ENCODE measurements at places on chromosomes 3 and 15.

DNA sequence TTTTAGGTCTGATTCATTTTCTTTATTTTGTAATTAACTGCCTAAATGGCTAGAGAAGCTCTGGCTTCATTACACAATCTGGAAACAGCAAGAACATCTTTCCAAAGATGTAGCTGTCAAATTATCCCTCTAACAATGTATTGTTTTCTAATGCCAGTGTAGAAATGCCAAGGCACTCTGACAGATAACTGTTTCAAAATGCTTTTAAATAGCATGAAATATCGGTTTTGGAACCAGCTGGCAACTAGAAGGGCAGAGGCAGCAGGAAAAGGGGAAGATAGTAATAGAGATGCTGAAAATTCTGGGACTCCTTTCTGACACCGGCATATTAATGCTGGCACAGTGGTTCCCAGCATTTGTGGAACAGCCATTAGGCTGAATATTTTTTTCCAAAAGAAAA, 26.1 kb downstream of the MORC1 start:
- no peak for DNase-seq

- DNase-seq = peak; percentile 90
These were observed 35.1 kb downstream of the HMG20A start for GRCh38 chr15:77455696-77456321.

DNA sequence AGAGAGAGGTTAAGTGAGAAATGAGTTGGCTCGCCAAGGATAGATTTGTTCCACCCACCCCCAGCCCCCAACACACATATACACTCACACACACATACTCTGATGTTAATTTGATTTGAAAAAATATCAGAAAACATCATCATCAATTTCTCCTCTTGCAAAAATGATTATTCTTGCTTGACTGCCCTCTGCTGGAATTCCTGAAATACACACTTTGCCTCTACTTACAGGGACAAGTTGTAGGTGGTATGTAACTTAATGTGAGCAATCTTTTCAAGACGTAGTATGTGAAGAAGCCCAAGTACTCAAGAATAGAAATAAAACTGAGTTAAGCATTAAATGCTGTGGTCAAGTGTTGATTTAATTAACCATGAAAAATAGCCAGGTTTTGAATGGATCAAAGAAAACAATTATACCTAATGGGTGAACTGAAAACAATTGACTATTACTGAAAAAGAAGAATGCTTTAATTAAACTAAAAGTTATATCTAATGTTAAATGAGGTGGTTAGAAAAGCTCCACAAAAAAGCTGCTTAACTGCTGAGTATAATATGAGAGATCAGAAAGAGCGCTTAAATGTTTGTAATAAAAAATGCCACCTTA, 46.6 kb upstream of the MDFIC2 start:
- DNase-seq = peak; percentile 16

DNA sequence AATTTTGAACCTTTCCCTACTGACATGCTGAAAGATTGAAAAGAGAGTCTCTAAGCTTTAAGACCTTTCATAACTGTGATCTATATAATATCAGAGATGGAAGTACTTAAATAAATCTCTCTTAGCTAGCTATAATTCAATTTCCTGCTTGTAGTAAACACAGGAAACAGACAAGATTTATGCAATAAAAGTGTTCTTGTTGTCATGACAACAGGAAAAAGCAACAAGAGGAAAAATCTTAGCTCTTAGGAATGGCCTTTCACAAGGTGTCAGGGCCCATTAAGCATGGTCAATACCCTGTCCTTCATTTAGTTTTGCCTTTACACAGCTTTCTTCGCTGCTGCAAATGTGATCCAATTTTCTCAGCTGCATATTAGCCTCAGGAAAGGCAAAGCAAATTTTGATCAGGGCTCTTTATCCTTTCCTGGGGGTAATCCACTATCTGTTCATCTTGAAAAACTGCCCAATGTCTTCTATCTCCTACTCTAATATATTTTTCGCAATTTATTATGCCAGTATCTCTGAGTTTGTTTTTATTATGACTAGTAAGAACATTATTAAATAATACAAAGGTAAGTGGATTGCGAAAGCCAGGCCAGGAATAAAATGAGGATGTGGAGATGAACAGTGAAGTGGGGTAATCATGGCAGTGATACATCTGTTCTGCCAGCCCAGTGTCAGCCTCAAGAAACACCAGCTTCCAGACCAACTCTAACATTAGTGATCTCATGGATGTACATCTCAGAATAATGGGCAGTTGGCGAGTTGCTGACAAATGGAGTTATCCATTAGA, 28.7 kb downstream of the SIDT1 start:
- DNase-seq = no peak

- no peak for DNase-seq
These were observed 138.9 kb downstream of the EPHA3 start for GRCh38 chr3:89246326-89246725.

DNA sequence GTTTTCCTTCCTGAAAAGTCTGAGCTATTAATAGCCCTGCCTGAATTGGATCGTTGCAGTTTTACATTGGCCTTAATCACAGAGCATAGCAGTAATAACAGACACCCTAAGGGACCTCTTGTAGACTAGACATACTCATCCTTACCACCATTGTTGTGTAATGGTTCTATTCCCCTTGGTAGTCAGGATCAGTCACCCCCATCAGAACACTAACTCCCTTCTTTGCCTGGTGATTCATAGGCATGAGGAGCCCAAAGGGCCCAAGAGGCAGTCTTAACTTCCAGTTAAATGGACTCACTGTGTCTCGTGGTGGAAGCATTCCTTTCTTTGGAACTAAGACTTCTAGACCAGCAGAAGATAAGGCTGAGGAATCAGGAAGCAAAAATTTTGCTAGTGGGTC, 20.2 kb downstream of the CGGBP1 start:
- DNase-seq = peak; percentile 98

DNA sequence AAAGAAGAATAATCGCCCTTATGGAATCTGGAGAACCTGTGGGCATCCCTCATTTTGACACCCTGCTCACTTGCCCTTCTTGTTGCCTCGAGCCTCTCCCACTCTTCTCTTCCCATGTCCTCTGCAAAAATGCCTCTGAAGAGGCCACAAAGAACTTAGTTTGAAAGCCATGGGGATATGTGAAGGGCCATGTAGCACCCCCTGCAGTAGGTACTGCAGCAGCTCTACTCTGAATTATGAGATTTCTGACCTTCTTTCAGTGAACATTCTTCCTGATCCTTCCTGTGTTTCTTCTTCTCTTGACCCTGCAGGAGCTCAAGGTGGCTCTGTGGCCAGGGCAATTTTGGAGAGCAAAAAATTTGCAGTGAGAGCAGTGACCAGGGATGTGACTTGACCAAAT, 30.4 kb upstream of the TRA2B start:
- no peak for DNase-seq

GRCh38 chr3:99145031-99145430, 243.5 kb upstream of the DCBLD2 start:
- no peak for DNase-seq

DNA sequence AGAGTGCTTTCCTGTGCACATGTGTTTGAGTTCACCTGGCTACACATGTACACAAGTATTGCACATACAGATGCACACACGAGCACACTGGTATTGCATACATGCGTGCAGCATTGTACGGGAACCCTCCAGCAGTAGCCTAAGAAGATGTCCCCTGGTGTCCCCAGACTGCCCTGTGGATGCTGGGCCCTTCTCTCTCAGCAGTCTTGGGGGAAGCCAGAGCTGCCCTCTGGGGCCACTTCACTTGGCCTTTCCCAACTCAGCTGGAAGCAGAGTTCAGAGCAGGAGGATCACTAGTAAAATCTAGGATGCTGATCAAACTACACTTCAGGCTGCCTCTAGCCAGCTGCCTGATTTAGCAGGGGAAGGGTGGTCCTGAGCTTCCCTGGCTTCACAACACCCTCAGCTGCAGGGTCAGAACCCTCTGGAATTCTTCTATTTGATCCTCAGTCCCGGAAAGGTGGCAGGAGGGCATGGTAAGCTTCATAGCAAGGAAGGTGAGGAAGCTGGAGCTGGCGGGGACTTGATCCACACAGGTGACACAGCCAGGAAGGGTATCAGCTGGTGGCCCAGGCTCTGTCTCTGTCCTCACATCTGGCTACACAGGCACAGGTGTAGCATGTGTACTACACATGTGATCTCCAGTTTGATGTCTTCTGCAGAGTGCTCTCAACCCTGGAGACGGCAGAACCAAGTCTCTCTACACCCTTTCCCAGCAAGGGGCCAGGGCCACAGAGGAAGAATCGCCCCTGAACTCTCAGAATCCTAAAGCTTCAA, 36.5 kb downstream of the KLF15 start:
- no peak for DNase-seq

GRCh38 chr15:48978638-48979037, 14.9 kb upstream of the SHC4 start:
- no peak for DNase-seq

- DNase-seq = no peak
These were observed 332.5 kb upstream of the TPRG1 start for GRCh38 chr3:188839187-188839695.

DNA sequence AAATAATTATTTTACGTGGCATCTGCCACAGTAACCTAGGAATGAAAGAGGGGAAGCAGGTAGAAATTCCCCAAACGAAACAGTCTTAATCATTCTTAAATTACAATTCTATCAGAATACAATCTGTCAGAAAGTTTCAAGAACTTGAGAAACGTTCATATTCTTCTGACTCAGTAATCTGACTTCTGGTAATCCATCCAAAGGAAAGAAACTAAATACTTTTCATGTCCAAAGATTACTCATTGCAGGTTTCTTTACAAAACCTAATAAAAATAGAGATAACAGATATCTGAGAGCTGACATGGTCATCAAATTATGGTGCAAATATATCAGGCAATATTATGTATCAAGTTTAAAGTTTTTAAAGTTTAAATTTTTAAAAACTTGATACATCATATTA, 109.4 kb downstream of the DLG1 start:
- DNase-seq = no peak

DNA sequence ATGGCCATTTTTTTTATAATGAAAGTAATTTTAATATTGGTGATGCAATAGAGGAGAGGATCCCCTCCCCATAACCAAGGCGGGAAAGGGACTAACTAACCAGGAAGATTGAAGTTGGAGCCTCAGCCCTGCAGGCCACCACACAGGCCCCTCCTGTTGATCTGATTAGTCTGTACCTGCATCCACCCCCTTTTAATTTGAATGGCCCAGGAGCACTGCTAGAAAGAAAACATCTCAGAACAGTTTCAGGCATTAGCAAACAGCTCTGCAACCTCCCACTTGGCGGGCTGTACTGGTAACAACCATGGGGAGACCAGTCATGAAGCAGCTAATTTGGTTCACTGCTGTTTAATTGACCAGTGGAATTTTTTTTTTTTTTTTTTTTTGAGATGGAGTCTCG, 10.3 kb downstream of the CAV3 start:
- no peak for DNase-seq

DNA sequence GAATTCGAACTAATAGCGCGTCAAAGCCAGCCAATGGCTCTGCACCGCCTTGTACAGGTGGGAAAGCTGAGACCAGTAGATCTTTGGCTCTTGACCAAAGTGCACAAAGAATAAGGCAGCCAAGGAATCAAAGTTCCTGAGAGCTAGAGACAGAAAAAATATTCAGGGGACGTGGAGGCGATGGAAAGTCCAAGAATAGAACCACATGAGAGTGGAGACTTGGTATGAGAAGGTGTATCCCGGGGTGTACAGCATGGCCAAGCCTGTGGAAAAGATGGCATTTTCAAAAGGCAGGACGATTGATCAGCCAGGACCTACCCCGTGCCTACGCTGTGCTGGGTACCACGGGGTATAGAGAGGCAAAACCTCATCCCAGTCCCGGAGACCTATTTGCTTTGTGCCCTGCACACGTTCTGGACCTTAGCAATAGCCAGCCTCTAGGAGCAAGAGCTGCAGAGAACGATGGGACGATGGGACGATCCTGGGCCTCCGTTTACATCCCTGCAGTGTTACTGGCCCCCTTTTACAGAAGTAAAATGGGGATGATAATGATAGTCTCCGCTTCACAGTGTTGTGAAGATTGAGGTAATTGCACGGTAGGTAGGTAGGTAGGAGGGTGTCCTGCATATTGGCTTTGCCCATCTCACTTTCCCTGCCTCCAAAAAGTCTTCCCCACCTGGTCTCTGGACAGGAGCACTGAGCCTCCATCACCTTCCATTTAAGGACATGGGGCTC, 583 bp upstream of the RBSN start:
- DNase-seq = no peak

GRCh38 chr3:174846055-174846454, 13.1 kb upstream of the NAALADL2 start:
- no peak for DNase-seq

- DNase-seq = no peak
These were observed 49.1 kb downstream of the PCOLCE2 start for GRCh38 chr3:142839831-142840230.

- peak; percentile 61 for DNase-seq
These were observed 212.0 kb downstream of the MINAR1 start for GRCh38 chr15:79644091-79644490.

DNA sequence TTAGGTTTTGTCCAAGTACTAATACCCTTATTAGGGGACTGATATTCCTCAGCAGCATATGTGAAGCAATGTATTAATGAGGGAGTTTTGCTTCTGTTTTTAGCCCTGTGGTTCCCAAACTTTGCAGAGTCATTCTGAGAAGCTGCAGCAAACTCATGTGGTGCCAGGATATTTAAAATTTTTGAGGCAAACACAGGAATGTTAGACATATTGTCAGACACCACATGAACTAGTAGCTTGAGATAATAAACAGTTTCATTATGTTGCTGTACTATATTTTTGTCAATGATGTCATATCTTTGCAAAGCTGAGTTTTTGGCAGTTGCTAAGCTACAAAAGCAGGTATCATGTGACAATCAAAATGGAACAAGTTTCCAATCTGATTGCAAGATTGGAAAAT, 36.6 kb downstream of the ATP6V1A start:
- DNase-seq = peak; percentile 94

DNA sequence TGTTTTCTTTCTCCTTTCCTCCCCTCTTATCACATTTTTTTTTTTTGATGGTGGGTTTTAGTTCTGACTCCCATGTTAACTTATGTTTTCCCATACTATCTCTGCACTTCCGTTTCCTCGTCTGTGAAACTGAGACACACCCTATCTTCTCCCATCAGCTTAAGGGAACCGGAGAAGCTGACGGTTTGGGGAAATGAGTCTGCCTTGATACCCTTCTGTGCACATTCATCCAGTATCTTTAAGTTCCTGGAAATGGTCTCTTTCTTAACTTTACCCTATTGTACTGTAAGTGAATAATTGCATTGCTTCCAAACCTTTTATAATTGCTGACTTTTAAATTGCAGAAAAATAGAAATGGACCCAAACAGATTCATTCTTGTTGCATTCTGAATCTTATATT, 26.2 kb upstream of the CFAP161 start:
- no peak for DNase-seq

DNA sequence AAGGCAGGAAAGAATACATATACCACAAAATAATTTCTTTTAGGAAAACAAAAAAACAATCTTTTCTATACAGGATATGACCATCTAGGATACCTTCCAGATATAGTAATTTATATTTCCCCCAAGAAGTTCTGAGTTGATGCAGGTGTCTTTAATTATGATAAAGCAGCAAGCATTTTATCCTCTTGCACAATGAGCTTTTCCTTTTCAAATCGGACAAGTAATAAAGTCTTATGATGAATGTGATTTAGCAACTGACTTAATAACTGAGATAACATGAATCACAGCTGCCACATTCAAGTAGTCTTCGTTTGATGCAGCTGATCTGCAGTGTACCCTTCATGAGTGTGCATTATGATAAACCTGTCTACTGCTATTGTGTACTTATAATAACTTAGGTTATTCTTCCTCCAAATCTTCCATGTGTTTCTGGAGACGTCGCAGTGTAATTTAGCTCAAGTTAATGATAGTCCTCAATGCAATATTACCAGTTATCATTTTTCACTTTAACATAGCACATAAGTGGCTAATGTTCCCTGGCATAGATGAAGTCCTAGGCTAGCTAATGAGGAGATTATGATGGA, 260.3 kb upstream of the MRPL3 start:
- DNase-seq = no peak

- DNase-seq = no peak
These were observed 120.8 kb upstream of the RAP2B start for GRCh38 chr3:153041181-153041580.

All from stromal cell of bone marrow (primary cell).